Ammon's horn (tissue), 1 donor: ENCODE measurements at places on chromosomes 6 and 20.

DNA sequence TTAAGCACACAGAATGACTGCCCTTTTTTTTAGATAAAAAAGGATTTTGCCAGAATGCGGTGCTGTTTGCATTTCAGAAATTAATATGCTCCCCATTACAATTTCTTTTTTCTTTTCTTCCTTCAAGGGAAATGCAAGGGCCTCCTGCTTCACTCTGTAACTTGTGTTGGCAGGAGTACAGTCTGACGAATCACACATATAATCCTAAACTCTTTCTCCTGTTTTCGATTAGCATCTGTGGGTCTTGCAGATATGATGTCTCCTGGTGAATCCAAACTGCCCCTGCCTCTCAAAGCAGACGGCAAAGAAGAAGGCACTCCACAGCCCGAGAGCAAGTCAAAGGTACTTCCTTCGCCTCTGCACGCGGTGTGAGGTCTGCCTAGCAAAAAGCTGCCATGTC is 149.5 kb downstream of the TMEM242 start:
- no peak for DNase-seq

- no peak for DNase-seq
Observed at GRCh38 chr6:149990661-149991471, 27.1 kb downstream of the ULBP1 start.

GRCh38 chr6:72412709-72413044 is 209.2 kb upstream of the KCNQ5 start:
- no peak for DNase-seq

GRCh38 chr20:54469293-54469692 is 6.1 kb upstream of the DOK5 start:
- no peak for DNase-seq

DNA sequence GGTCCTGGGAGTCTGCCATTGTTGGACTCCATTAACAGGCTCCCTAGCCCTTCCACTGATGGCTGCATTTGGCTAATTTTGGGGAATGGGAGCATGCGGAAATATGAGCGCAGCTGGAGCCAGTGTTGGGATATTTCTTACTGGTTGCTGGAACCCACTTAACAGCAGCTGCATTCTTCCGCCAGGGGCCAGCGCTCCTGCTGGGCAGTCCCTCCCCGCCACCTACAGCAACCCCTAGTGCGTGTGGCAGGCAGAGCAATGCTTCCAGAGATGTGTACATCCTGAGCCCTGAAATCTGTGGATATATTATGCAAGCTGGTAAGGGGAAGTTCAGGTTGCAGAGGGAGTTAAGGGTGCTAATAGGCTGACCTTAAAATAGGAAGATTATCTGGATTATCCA is 16.4 kb downstream of the CST8 start:
- DNase-seq, result no peak
